Stimulated activated CD4-positive, alpha-beta T cell treated with anti-CD3 and anti-CD28 coated beads, Interleukin-4, amount 100 ng/mL, for 48 hours (primary cell): ENCODE measurements at places on chromosomes 5 and 9.

DNA sequence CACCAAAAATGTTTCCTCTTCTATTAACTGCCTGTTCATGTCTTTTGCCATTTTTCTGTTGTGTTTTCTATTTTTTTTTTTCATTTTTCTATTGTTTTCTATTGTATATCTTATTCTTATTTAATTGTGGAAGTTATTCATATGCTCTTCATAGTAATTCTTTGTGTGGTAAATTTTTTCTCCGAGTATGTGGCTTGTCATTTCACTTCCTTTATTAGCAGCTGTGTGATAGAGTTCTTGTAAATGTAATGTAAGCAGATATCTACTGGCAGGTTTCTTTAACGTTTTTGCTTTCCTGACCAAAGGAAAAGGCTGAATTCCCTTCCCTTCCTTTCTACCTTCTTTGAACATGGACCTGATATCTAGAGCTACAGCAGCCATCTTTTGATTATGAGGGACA lies 5.8 kb upstream of the PLPP1 start:
- DNase-seq, result no peak

DNA sequence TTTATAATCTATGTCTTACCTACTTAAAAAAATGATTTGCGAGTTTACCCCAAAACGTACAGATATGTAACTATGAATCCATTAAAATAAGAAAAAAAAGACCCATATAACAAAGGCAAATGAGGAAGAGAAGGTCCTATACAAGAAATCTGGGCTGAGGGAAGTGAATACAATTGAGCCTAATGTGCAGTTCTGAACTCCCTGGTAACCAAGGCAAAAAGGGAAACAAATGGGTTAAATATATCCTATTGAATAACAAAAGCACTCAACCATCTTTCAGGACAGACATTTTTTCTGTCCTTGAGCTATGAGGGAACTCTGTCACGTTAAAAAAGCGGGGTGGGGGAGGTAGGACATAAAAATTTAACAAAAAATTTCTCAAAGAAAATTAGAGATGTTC lies 78.6 kb downstream of the PTPN3 start:
- DNase-seq, result no peak

DNA sequence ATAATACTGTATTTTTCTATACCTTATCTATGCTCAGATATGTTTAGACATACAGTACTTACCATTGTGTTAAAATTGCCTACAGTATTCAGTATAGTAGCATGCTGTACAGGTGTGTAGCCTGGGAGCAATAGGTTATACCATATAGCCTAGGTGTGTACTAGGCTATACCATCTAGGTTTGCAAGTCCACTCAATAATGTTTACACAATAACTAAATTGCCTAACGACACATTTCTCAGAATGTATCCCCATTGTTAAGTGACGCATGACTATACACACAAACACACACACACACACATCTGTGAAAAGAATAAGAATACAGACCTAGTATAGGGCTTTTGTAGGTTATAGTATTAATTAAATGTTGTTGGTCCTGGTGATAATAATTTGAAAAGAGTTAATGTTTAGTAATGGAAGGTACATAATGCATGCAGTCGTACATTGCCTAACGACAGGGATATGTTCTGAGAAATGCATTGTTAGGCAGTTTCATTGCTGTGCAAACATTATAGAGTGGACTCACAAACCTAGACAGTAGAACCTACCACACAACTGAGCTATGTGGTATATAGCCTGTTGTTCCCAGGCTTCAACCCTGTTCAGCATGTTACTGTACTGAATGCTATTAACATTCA lies 13.6 kb downstream of the TDRD7 start:
- no peak for DNase-seq

- no peak for DNase-seq
Observed at GRCh38 chr9:72981433-72981832, 28.6 kb upstream of the ALDH1A1 start.

DNA sequence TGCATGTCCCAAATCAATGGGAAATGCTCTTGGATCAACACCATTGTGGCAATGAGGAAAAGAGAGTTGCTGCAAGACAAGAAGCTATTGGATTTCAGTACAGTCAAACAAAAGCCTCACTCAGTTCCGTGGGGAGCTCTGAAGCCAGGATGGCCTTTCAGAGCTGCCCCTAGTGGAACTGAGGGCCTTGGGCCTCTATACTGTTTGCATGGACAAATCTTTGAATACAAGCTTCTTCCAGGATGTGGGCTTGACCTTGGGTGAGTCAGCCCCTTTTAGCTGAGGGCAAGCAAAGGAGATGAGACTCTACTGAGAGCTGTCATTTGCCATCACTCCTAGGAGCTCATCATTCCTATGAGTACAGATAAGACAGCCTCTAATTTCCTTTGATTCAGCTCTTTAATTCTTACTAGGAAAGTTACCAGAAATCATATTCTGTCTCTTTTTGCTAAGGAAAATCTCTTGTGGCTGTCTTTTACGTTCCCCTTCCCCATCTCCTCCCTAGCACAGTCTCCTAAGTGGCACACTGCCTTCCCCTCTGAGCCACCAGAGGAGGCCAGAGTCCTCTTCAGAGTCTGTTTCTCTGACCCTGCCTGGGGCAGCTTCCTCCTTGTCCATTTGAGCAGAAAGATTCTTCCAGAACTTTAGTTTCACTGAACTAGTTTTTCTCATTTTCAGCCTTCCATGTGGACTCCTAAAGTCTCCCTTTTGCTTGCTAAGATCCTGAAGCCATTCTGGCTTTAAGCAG lies 168.8 kb upstream of the POC5 start:
- DNase-seq, result no peak

DNA sequence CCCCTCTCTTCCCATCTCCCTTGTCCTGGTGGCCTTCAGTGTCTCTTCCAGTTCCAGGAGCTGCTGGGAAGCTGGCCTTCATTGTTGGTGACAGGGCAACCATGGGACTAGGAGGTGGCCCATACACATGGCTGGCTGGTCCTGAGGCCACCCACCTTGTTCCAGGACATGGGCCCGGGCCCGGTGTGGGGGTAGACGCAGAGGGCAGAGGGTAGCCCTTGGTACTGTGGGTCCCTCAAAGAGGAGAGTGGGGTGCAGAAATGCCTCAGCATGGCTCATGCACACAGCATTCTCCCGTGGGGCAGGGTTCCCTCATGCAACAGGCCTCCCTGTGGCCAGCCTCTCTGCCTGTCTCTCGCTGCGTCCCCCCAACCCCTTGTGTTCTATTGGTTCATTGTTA lies 20.8 kb downstream of the SLC6A7 start:
- no peak for DNase-seq
